ENCODE measurements at places on chromosomes 11 and 22. TPM values are rescaled to one million over a fixed set of nuclear protein-coding genes. Genes with fewer than 3 reads are reported as not detected.

Gene RAC2
- total RNA-seq = not detected

DNA sequence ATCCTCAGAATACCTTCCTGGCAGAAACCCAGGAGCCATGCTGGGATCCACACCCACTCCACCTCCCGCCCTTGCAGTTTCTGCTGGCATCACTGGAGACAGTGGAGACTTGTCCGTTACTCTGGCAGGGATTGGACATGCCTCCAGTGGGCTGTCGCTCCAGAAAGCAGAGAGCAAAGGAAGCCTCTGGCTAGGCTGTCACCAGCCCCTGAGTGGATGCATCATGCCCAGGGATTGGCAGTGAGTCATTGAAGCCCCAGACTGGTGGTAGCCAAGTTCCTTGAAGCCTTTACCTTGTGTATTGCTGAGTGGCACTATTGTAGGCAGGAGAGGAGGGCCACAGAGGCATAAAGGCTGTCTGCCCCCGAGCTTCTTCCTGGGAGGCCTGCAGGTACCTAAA lies 34.8 kb upstream of the E2F8 start:
- no peak for DNase-seq
- peaks cover 18% of the 10 kb centered on the region for H3K27me3 ChIP-seq
- no peaks in the 10 kb centered on the region for H3K36me3 ChIP-seq

Gene HBE1
- 0.56 TPM for total RNA-seq

Gene PICK1
- total RNA-seq = 24.0 TPM

DNA sequence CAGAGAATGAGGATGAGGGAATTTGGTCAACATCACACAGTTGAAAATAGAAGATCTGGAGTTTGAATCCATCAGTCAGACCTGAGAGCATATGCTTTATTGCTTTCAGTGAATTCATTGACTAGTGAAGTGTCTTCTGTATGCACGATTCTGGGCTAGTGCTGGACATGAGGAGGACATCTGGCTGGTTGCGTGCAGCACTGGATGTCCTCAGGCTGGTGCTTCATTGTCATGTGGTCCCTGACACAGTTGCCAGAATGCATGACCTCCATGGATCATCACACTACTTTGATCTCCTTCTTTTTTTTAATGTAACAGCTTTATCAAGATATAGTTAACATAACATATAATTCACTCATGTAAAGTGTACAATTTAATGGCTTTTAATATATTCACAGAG lies 44.5 kb upstream of the MMP7 start:
- no peaks in the 10 kb centered on the region for H3K4me1 ChIP-seq
- H3K27me3 ChIP-seq = no peaks in the 10 kb centered on the region
- DNase-seq = no peak
- H3K27ac ChIP-seq = no peak overlapping the region
- H3K4me3 ChIP-seq = no peak overlapping the region
- no peaks in the 10 kb centered on the region for H3K36me3 ChIP-seq
